ENCODE measurements at places on chromosomes 7 and 10.

GRCh38 chr7:36387435-36388231 is 2.0 kb upstream of the ANLN start:
- no peak for DNase-seq

GRCh38 chr10:104435822-104436221 is 82.2 kb downstream of the CFAP58 start:
- DNase-seq: no peak

DNA sequence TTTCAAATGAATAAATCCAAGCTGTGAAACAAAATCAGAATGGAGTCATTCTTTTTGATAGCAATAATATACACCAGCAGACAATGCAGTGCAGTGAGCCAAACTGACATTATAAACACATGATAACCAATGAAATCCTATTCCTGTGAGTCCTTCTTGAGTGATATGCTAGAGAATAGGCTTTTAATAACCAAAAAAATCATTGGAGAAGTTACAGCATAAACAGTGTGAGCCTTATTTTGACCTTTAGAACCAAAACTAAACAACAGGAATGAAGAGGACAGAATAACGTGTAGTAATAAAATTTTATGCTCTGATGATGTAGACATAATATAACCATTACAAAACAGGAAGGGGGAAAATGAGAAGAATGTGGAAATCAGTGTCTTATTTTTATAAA is 8.7 kb downstream of the HUS1 start:
- no peak for DNase-seq

DNA sequence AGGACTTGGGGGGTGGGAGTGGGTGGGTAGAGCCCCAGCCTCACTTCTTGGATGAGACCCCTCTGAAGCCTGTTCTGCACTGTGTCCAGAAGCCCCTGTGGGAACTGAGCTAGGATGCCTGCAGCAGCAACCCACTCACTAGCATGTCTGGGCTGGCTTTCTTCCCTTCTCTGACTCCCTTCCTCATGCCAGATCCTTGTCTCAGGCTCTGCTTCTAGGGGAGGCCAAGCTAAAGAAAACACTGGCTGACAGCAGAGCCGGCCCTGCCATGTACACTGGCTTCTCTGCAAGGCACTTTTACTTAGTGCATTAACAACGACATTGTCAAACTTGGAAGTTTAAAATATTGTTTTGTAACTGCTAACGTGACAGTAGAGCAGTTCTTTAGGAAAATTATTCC is 50.2 kb downstream of the ARHGAP22 start:
- DNase-seq: no peak

DNA sequence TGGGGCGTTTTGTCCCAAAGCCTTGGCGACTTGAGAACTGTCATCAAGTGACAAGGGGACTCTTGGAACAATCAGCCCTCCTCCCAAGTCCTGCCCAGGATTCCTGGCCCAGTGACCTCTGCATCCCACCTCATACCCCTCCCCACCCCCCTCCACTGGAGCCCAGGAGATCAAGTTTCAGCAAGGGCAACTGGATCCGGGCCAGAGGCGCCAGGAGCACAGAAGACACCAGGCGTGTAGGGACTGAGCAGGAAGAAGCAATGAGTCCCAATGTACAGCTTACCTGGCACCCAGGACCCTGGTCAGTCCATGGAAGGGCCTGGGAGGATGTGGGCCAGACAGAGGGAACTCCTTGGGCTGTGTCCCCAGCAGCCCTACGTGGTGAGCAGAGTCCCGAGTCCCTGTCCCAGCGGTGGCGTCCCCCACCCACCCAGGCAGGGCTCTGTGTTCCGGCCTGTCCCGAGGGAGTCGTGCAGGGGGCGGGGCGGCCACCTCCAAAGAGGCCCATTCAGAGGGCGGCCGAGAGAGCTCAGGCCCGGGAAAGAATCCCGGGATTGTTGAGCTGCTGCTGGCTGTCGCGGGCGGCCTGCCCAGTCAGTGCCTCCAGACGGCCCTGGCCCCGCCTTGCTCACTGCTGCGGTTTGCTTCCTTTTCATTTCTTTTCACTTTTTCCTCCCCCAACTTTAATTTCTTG is 254.1 kb downstream of the TNS3 start:
- DNase-seq: no peak

DNA sequence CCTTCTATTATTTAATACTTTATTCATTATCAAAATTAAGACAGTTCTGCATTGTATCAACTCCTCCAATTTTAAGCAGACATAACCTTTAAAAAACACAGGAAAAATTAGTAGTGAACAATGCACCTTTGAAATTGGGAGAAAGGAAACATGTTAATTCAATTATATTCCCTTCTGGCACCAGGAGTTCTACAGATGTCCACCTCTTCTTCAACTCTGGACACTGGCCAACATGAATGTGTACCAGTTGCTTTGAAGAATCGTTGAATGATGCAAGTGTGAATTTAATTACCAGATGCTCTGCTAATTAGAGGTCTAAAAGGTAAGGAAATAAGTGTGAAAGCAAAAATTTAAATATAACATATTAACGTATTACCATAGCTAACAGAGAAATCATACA is 206.7 kb upstream of the IGFBP3 start:
- no peak for DNase-seq

GRCh38 chr10:33041783-33042437 is 83.9 kb upstream of the ITGB1 start:
- DNase-seq: no peak

DNA sequence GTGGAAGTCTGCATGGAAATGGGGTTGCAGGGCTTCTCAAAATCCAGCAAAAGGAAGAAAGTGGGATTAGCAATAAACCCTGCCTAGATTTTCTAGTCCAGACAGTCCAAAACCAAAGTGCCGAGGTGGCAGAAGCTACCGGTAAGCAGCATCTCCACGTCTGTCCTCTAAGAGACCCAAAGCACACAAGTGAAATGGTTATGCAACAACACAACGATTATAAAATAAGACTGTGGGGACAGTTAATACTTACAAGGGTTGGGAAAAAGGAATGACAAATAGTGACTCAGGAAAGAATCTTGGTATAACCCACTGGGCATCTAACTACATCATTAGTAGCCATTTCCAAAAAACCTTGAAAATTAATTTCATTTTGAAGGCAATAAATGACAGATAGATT is 24.7 kb downstream of the CREB3L2 start:
- DNase-seq: no peak

- no peak for DNase-seq
These were observed 722 bp downstream of the UPF2 start for GRCh38 chr10:12041766-12042408.

DNA sequence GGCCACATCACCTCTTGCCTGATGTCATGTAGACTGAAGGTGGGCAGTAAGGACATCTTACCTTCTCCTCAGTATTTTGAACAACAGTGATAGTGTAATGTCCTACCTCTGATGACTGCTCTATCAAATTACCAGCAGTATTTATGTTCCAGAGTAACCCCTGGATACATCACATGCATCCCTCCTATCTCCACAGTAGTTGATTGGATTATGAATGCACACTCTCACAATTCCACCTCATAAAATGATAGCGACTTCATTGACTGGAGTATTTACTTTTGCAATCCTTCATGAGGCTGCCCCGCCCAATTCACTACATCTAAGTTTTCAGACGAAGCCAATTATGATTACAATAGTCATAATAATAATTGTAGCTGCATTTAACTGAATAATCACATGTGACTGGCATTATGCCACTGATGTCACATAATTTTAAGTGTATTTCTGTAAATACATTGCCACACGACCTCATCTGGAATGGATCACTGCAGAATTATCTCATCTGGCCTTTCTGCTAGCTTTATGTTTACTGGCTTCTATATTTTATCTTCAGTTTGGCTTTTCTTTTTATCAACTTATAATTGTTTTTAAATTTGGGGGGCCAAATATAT is 268.9 kb downstream of the SLC25A13 start:
- DNase-seq: no peak

- no peak for DNase-seq
These were observed 50.3 kb downstream of the PALD1 start for GRCh38 chr10:70528741-70529362.

DNA sequence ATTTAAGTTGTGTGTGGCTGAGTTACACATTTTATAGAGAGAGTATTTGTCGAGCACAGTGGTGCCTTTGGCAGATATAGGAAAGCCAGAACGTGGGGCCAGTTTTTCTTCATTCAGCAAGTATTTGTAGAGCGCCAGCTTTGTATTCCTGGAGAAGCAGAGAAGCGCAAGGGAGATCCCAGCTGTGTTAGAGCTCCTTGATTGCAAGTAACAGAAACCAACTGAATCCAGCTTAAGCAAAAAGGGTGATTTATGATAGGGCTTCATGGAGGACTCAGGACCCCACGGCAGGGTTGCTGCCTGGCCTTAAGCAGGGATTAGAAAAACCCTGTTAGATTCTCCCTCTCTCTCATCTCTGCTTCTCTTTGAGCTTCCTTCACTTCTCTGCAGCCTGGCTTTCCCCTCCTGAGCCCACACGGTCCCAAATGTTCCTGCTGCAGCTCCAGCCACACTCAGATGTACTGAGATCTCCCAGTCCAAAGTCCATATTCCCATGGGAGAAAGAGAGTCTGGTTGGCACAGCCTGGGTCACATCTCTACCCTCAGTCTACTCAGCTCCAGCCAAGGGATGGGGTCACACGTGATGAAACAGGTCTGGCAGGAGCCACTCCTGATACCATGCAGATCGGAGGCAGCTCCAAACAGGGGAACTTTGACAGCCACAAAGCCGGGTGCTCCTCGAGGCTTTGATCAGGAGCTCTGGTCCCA is 16.7 kb downstream of the UBTD1 start:
- DNase-seq: no peak

GRCh38 chr7:155381852-155382801 is 75.8 kb upstream of the EN2 start:
- DNase-seq: no peak

GRCh38 chr10:48594371-48594770 is 10.5 kb downstream of the ARHGAP22 start:
- DNase-seq: no peak

GRCh38 chr10:122490268-122490667 is 28.9 kb downstream of the HTRA1 start:
- no peak for DNase-seq

DNA sequence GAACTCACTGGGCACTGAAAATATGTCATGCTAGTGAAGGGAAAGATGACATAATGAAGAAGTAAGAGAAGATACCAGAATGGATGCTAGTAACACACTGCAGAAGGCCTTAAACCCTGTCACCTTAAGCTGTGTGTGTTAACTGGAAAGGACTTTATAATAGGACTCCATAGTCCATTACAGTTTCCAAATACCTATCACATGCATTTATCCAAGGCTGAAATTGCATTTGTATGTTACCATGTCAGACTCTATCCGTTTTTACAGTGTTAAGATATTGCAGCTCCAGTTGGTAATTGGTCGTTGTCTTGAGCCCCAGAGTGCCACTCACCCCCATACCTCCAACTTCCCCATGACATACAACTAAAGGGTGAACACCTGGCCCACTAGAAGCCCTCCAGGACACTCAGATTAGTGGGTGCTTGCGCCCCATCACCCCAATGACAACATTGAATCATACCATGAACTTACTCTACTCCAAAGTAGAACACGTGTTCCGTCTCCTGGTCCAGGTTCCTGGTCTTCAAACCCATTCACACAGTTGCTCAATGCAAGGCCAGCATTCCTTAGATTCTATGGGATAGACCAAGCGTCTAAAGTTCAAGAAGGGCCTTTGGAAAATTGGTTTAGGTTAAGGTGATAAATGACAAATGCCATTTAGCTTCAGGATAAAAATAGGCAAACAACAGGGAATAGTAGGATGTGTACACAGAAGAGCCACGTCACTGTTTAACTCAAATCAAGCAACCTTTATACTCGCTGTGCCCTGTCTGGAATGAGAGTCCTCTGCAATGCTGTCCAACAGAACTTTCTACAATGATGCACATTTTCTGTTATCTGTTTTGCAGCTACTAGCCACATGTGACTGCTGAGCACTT is 2.1 kb upstream of the RAPGEF5 start:
- DNase-seq: no peak

DNA sequence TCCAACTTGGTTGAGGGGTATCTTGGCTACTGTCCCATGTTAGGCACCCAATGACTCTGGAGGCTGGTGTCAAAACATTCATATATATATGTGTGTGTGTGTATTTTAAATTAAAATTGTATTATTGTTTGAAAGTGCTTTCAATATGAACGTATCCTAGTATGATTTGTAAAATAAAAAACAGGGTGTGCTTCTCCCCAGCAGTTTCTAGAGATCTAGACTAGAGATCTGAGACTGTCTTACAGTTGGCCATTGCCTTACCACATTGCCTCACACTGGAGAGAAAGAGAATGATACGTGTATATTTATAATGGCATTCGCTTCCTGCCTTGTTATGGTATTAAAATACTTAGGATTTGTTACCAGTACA is 1.2 kb downstream of the BAG3 start:
- DNase-seq: no peak

DNA sequence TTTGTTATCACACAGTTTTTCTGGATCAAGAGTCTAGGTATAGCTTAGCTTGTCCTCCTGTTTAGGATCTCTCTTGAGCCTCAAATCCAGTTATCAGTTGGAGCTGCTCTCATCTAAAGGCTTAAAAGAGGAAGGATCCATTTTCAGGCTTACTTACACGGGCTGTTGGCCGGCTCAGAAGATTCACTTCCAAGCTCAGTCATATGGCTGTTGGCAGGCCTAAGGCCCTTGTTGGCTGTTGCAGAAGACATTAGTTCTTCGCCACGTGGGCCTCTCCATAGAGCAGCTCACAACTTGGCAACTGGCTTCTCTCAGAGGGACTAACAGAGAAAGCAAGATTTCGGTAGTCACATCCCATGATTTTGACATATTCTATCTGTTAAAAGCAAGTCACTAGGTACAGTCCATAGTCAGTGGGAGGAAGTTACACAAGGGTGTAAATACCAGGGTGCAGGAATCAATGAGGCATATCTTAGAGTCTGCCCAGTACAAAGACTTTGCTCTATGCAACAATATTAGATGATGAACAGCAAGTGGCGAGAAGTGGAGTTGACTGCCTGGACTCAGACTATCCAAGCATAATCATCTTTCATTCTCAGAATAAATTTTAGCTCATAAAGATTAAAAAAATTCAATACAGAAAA is 280.1 kb upstream of the MBL2 start:
- no peak for DNase-seq

DNA sequence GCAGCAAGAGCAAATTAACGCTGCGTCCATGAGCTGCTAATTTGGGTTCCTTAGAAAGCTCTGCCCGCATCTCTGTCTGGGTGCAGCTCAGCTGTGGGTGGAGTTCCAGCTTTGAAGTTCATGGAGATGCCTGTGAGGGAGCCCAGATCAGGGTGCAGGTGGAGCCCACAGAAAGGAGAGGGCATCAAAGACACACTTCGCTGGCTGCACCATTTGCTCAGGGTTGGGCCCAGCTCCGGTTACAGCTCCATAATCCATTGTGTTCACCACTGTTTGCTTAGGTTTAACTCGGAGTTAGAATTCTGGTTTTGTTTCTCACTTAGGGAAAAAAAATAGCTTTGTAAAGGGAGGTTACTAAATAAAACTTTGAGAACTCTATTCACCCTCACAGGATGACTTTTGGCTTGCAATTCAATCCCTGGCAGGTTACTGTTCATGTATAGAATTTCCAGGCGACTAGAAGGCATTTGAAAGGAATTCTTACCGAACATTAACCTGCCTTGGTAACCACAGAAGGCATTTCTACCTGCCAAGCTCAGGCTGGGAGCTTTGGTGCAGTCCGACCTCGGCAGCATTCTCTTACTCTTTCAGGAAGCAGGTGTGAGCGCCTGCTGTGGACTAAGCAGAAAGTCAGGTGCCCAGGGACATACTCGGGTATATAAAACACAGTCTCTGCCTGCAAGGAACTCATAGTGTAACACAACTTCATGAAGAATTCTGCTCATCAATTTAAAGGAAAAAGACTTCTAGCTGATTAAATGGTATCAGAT is 179.5 kb upstream of the RNF32 start:
- no peak for DNase-seq

GRCh38 chr7:135154734-135155133 is 6.9 kb downstream of the TMEM140 start:
- no peak for DNase-seq

Measured in stimulated activated CD8-positive, alpha-beta memory T cell treated with anti-CD3 and anti-CD28 coated beads, Interleukin-7, amount 100 ng/mL, for 24 hours (primary cell).